ENCODE measurements at places on chromosomes 5 and 9.

- DNase-seq = peak; percentile 61
Measured at GRCh38 chr5:116600876-116601275, 26.3 kb upstream of the SEMA6A start.

DNA sequence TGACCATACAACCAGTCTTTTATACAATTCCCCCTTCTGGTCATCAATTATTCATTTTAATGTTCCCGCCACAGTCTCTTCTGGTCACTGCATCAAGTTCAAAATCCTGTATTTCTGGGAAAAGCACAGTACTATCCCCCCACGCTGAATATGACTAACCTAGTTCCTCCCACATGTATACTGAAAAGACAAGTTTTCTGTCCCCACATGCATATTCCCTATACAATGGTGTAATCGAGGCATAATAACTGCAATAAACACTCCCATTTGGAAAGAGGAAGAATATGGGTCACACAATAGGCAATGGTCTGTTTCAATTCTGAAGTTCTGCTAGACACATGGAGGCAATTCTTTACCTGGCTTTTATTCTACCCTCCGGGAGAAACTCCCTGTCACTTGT, 344.9 kb downstream of the EFNA5 start:
- no peak for DNase-seq

GRCh38 chr9:70390933-70391341, 23.5 kb downstream of the KLF9 start:
- DNase-seq = peak; percentile 12

GRCh38 chr9:93205896-93206575, 22.1 kb downstream of the WNK2 start:
- DNase-seq = no peak

- no peak for DNase-seq
Measured at GRCh38 chr9:98750364-98751060, 41.8 kb upstream of the GABBR2 start.

- DNase-seq = no peak
Measured at GRCh38 chr5:128671943-128672342, 133.9 kb upstream of the FBN2 start.

GRCh38 chr9:227860-228259, 13.2 kb downstream of the DOCK8 start:
- DNase-seq = no peak

DNA sequence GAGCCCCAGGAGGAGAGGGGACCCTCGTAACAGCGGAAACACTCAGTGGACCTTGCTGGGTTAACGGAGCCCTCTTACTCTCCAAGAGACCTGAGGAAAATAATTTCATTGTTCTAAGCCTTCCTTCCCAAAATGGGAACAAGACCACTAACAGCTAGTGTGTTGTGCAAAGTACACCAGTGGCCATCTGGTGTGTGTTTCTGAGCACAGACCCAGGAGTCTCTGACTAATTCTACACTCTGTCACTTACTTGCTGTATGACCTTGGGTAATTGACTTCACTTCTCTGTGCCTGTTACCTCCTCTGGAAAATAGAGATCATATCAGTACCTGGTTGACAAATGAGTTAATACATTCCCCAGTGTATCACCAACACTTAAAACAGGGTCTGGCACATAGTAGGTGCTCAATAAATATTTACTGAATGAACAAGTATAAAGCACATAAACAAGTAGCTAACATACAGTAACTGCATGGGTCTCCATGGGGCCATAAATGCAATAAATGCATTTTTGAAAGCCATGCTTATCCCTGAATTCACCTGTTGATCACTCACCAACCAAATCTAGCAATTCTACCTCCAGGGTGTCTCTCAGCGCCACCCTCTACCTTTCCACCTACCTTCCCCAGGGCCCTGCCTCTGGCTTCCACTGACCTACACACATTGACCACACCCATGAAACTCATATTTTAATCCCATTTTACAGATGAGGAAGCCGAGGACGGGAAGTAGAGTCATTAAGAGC, 44.7 kb upstream of the AKNA start:
- DNase-seq = no peak

GRCh38 chr5:100777680-100778300, 125.3 kb downstream of the ST8SIA4 start:
- peak; percentile 86 for DNase-seq

DNA sequence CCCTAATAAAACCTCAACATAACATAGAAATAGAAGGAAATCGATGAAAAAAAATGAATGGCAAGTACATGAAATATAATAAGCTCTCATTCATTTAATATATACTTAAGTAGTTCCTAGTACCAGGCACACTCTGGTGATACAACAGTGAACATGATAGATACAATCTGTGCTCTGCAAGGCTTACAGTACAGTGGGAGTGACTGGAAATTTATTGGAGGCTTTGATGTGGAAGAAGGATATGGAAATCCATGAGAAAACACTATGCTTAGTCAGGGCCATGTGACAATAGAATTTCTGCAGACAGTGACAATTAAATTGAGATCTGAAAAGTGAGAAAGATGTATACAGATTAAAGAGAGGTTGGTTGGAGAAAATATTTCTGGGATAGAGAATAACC, 32.0 kb upstream of the IL33 start:
- DNase-seq = no peak

- DNase-seq = peak; percentile 46
Measured at GRCh38 chr9:98887918-98888510, 55.7 kb upstream of the COL15A1 start.

DNA sequence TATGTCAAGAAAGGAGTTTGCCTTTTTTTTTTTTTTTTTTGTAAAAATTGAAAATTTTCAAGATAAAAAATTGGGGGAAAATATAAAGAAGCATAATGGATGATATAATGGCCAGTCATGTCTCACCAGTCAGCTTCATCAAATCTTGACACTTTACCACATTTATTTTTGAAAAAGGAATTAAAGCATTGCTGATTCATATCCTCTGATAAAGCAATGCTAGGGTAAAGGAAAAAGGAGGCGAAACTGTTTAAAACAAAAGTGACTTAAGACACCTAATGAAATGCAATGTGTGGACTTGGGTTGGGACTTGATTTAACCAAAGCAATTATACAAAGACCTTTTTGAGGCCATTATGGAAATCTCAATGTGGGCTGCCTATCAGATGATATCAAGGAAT, 208.5 kb downstream of the ARHGAP26 start:
- no peak for DNase-seq
